ENCODE measurements at places on chromosomes 2 and 18.
A peak's percentile ranks its signal among the peaks of the same experiment; 100 is the strongest.

DNA sequence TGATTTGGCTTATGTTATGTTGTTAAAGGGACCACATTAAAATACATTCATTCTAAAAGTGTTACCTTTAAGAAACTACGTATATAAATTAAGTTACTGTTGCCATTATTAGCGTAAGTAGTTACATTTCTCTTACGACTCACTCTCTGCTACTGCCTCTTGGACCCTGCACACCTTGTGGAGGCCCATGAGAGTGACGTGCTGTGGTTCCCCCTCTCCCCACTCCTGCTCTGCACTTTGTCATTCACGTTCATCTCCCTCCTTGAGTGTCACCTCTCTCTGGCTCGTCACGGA is 830 bp upstream of the MERTK start:
- no peak for DNase-seq

GRCh38 chr2:205439621-205440020 is 242.7 kb upstream of the NRP2 start:
- DNase-seq: no peak

GRCh38 chr18:58562999-58563667 is 65.8 kb downstream of the ALPK2 start:
- no peak for DNase-seq

GRCh38 chr2:80943487-80943886 is 638.9 kb upstream of the LRRTM1 start:
- no peak for DNase-seq

- no peak for DNase-seq
These were observed 199.6 kb downstream of the LDLRAD4 start for GRCh38 chr18:13418013-13418710.

DNA sequence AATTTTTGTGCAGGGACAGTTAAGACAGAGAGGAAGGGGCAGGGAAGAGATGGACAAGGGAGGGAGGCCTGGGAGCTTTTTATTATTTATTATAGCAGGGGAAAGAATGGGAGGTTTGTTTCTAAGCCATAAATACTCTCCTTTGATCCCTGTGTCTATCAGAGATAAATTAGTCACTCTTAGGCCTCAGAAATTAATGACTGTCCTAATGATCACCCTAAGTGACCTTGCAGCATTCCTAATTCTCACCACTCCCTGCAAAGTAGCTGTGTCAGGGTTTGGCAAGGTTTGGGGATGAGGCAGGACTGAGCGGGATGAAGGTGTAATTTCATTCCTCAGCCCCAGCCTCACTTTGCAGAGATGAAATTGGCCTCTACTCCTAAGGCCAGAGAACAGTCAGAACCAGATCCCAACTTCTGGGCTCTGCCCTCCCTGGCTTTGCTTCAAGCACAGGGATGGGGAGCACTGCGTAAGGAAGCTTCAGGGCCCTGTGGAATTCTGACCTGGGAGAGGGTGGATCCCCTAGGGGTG is 95.0 kb downstream of the TMEM17 start:
- DNase-seq: no peak

GRCh38 chr2:194745557-194746146 is 911.4 kb upstream of the SLC39A10 start:
- DNase-seq: no peak

- DNase-seq: no peak
These were observed 435.9 kb downstream of the TSN start for GRCh38 chr2:122191331-122191730.

DNA sequence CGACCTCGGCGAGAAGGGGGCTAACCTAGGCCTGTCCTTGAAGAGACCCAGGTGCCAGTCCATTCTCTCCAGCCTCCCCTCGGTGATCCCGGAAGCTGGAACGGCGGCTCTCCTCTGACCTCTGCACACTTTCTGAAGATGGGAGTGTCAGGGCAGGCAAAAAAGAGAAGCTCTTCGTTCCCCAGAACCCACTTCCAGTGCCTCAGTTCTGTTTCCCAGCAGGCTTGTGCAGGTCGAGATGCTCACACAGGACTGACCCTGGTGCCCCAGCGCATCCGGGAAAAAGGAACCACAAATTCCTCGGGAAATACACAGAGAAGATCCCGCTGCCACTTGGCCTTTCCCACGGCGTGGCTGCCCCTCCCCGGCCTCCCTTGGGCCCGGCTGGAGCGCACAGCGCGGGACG is 681 bp upstream of the PTPN18 start:
- no peak for DNase-seq

- no peak for DNase-seq
These were observed 8.3 kb downstream of the GYPC start for GRCh38 chr2:126664234-126664633.

- no peak for DNase-seq
These were observed 484.8 kb downstream of the MBD2 start for GRCh38 chr18:53739700-53740099.

DNA sequence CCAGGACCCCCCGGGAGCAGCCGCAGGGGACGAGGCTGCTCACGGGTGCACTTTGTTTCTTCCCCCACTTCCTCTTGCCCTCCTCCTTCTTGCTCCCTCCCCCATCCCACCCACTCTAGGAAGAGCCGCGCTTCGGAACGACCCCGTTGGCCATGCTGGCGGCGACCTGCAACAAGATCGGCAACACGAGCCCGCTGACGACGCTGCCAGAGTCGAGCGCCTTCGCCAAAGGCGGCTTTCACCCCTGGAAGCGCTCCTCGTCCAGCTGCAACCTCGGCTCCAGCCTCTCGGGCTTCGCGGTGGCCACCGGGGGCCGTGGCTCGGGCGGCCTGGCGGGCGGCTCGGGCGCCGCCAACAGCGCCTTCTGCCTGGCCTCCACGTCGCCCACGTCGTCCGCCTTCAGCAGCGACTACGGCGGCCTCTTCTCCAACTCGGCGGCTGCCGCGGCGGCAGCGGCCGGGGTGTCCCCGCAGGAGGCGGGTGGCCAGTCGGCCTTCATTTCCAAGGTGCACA is 1.3 kb downstream of the SP9 start:
- no peak for DNase-seq

- DNase-seq: peak; percentile 10
These were observed 384.3 kb upstream of the SYT4 start for GRCh38 chr18:43661570-43661969.

Data from BJ (cell line).